Islet precursor cell (in vitro differentiated cells): ENCODE measurements at places on chromosomes 7 and 10.

DNA sequence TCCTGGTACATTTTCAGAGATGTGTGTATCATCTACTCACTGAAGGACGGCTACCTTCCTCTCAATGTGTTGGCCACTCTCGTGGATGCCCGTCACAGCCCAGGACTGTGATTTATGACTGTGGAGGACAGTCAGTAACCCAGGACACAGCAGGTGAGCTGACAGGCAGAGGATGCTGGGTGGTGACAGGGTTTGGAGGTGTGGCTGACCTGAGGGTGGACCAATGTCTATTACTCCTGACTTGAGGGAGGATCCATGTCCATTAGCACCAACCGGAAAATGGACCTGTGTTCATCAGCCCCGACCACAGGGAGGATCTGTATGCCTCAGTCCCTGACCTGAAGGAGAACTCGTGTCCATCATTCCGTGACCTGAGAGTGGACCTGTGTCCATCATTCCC lies 96.1 kb downstream of the ADCY1 start:
- peak; percentile 38 for DNase-seq

DNA sequence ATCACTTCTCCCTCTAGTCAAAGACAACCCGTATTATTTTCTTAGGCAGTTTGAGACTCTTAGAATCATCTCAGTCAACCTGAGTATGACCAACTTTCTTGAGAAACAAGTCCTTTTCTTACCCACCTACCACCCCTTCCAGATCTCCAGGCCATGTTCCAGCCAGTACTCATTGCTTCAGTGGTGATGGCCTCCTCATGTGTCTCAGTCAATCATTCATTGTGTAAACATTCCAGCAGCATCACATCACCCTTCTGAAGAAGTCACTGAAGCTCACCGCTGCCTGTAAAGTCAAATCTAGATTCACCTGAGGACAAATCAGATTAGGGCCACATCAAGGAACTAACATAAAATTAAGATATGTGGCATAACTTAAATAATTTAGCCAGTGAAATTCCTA lies 467.2 kb upstream of the NRP1 start:
- DNase-seq: peak; percentile 79

- DNase-seq: peak; percentile 79
Measured at GRCh38 chr10:77890097-77890496, 36.5 kb downstream of the DLG5 start.

DNA sequence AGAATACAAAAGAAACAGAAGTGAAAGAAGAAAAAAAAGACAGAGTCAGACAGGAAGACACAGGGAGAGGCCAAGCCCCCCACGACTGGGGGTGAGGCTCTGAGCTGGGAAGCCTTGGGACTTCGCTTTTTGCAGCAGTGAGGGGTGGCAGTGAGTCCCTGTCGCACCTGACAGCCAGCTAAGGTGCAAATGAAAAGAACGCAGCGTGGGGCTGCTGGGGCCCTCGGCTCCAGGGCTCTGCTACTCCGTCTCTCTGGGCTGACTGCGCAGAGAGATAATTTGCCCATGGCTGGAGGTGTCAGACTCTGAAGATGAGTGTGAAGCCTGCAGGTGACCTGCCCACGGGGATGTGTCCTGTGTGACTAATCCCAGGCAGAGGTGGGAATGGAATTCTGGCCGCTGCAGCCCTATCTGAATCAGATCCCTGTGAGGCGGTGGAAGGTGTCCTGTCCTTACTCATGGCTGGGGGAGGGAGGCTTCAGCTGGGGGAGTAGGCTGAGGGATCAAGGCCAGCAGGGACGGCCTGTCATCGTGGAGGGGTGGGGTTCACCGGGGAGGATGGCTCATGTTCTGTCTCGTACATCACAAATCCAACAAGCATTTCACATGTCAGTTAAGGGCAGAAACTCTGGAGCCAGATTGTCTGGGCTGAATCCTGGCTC lies 96.4 kb downstream of the SLIT1 start:
- no peak for DNase-seq

DNA sequence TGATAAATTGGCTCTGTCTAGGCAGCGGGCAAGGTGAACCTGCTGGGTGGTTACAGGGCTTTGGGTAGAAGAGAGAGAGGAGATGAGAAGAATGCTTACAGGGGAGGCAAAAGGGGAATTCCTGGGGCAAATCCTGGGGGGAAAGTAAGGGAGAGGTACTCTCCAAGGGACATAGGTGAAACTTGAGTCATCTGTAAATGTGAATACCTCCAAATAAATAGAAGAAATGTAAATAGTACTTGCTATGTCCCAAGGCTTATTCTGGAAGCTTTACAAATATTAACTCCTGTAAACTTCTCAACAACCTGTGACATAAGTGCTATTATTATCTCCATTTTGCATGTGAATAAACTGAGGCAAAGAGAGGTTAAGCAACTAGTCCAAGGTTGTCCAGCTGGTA lies 57.7 kb upstream of the CDK13 start:
- DNase-seq: no peak

GRCh38 chr7:6030988-6031387 lies at the start of gene ANKRD61:
Gene ANKRD61, plus strand, starts transcription at chr7:6031376. Its CDS starts 0 bp downstream, at chr7:6031376.
- no peak for DNase-seq

GRCh38 chr10:32155075-32155516 lies 98.9 kb upstream of the KIF5B start:
- no peak for DNase-seq

- no peak for DNase-seq
Measured at GRCh38 chr7:116351966-116352365, 141.6 kb downstream of the TES start.

- no peak for DNase-seq
Measured at GRCh38 chr7:133381965-133382364, 129.1 kb downstream of the EXOC4 start.

DNA sequence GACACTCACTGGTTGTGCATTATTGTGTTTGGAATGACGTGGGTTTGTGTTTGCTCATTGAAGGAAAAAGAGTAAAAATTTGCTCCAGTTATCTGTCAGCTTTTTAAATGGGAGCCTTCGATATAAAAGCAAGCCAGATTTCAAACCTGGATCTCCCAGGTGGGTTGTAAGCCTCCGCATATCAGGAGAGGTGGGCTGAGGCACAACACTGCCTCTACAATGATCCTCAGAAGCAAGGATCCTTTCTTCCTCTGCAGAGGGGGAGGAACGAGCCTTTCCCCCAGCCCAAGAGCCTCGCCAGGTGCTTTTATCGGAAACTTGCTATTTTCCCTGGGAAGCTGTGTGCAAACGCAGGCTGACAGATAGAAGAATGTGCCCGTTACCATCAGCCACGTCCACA lies 331.0 kb upstream of the MGMT start:
- DNase-seq: peak; percentile 48

GRCh38 chr10:56316603-56317002 lies 44.5 kb downstream of the ZWINT start:
- DNase-seq: no peak

- DNase-seq: no peak
Measured at GRCh38 chr7:25386311-25386744, 158.0 kb upstream of the NPVF start.

- peak; percentile 42 for DNase-seq
Measured at GRCh38 chr10:47295411-47295810, 4.6 kb upstream of the GDF10 start.

GRCh38 chr7:14424675-14425074 lies 435.2 kb upstream of the ETV1 start:
- DNase-seq: no peak

DNA sequence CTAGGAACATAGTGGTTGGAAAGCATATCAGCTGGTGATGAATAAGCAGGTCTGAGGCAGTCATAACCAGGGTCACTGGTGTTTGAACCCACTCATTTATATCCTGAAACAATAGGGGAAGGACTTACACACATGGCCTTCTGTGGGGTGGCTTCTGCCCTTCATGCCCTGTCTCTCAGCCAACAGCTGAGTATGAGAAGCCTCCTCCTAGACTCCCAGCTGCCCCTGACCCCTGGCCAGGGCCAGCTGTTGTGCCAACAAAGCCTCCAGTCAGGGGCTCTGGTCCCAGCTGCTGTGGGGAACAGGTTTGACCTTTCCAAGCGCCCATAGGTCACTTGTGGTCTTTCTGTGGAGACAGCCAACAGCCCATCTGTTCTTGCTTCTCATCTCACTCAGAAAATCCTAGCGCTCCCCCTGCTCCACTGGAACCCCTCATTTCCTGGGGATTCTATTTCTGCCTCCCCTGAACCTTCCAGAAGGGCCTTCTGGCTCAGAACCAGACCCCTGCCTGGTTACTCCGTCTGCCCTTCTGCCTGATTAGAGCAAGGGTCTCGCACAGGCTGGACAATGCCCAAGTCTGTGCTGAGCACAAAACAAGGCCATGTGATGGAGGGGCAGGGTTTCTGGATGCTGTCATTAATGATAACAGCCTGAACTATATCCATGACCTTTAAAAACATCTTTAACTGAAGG lies 9.7 kb upstream of the PURB start:
- no peak for DNase-seq

DNA sequence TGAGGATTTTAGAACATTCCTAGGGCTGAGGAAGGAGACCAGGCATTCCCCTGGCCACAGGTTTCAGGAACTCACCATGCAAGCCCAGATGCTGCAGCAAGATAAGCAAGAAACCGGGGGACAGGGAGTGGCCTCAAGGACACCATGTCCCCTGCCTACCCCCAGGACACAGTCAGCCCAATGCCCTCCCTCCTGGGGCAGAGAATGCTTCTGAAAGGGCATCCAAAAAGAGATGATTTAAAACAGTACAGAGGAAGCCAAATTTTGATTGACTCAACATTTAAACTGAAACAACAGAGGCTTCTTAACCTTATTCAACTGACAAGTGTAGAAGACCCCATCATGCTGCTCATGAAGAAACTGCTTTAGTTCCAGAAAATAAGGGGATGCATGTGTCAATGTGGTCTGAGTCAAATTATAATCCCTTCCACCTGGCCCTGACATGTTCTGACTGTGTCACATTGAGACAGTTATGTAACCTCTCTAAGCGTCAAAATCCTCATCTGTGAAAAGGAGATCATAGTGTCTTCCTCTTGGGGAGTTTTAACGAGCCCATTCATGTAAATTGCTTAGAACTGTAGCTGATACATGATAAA lies 60.0 kb downstream of the ICA1 start:
- DNase-seq: no peak

DNA sequence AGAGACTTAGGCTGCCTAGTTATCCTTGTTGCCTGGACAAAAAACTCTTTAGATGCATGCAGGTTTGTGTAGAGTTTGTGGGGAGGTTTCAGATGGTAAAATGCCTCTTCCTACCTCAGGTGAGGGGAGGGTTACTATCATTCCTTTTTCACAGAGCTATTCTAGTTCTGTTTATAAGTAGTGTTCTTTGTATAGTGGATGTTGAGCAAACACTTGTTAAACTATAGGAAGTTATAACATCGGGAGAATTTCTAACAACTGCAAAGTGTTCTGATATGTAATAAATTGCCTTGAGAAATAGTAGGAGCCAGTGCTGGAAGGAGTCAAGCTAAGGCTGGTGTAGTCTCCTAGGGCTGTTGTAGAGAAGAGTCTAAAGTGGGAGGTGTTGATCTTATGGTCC lies 6.7 kb upstream of the FAS start:
- DNase-seq: no peak

DNA sequence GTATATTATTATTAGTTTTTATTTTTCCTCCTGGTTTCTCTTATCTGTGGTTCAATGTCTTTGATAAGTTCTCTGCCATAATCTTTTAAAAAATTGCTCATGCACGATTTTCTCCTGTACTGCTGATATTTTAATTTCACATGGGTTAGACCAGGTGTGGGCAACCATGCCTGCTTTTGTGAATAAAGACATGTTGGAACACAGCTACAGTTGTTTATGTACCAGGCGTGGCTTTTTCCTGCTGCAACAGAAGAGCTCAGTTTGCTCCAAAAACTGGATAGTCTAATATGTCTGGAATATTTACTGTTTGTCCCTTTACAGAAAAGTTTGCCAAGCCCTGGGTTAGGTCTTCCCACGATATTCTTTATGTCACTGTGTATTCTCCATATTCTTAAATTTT lies 105.2 kb downstream of the VWC2 start:
- DNase-seq: no peak

DNA sequence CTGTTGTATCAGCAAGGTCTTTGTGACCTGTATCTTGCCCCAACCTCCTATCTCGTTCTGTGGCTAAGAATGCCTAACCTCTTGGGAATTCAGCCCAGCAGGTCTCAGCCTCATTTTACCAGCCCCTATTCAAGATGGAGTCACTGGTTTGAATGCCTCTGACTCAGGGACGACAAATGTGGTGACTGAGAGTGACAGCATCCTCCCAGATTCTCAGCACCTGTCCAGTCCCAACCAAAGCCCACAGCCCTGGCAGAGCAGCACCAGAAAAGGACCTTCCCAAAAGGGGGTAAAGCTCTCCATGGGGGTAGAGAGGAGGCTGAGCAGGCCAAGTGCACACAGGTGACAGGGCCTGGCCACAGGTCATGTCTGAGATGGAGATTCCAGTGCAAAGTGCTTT lies 35.4 kb upstream of the GPAM start:
- peak; percentile 69 for DNase-seq

DNA sequence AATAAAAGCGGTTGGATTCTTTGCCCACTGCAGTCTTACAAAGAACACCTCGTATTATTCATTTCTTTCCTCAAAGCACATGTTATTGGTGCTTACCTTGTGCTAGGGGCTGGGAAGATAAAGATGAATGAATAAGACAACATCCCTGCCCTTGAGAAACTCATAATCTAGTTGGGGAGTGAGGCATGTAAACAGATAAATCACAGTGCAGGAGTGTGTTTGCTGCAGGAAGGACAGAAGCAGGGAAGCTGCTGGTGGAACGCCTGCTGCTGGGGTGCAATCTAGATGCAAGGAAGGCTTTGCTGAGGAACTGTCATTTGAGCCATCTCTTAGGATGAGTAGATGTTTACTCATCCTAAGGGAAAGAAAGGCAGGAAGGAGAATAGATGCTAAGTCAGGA lies 135.6 kb downstream of the TMEM178B start:
- no peak for DNase-seq

- no peak for DNase-seq
Measured at GRCh38 chr10:7950981-7951847, 103.3 kb upstream of the GATA3 start.

DNA sequence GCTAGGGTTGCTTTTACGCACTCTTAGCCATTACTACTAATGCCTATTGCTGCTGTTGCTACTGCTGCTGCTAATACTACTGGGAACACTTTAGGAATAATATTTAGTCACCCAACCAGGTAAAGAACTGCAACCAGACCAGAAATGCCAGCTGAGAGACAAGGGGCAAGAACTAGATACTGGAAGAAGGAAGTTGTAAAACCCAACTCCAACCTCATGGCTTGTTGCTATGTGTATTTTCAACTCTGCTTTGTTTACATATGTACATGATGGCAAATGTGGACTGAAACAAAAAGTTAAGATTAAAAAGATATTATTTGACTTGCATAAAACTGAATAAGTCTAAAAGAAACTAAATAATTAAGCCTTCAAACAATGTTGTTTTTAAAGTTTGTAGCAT lies 177.7 kb downstream of the GNAT3 start:
- no peak for DNase-seq
